ENCODE measurements at places on chromosomes 2 and 18. TPM values are rescaled to one million over a fixed set of nuclear protein-coding genes. Genes with fewer than 3 reads are reported as not detected.

LYG2 gene
- not detected for polyA plus RNA-seq

ASB3 gene
- 29.1 TPM for polyA plus RNA-seq

SCN7A gene
- polyA plus RNA-seq: 7.0 TPM

PROKR1 gene
- polyA plus RNA-seq: not detected

NAT8 gene
- not detected for polyA plus RNA-seq

PDCL3 gene
- polyA plus RNA-seq: 19.2 TPM

ITGB6 gene
- polyA plus RNA-seq: not detected

CCDC88A gene
- 32.5 TPM for polyA plus RNA-seq

CAD gene
- polyA plus RNA-seq: 23.4 TPM

C1D gene
- 45.7 TPM for polyA plus RNA-seq

CAPN14 gene
- 0.09 TPM for polyA plus RNA-seq

GRCh38 chr2:127623388-127624319 lies 22.3 kb upstream of the GPR17 start:
- no peak for DNase-seq

- DNase-seq: no peak
Measured at GRCh38 chr18:79529991-79530390, 134.3 kb downstream of the NFATC1 start.

GRCh38 chr2:24272907-24273306 lies 87.4 kb downstream of the ITSN2 start:
- DNase-seq: no peak

DNA sequence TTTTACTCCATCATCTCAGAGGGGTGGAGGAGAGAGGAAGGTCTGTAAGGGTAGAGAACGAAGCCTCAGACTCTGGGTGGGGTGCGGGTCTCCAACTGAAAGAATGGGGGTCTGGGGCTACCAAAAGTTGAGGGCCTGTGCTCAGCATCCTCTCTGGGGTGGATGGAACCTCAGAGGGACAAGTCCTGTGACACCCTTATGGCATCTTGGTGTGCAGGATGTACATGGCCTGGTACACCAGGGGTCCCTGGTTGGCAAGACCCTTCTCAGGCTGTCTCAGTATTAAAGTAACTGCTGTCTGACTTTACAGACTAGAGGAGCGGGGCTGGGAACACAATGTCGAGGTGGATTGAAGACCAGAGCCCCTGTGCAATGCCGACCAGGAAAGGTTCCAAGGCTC lies 2.3 kb upstream of the SLC4A3 start:
- no peak for DNase-seq

DNA sequence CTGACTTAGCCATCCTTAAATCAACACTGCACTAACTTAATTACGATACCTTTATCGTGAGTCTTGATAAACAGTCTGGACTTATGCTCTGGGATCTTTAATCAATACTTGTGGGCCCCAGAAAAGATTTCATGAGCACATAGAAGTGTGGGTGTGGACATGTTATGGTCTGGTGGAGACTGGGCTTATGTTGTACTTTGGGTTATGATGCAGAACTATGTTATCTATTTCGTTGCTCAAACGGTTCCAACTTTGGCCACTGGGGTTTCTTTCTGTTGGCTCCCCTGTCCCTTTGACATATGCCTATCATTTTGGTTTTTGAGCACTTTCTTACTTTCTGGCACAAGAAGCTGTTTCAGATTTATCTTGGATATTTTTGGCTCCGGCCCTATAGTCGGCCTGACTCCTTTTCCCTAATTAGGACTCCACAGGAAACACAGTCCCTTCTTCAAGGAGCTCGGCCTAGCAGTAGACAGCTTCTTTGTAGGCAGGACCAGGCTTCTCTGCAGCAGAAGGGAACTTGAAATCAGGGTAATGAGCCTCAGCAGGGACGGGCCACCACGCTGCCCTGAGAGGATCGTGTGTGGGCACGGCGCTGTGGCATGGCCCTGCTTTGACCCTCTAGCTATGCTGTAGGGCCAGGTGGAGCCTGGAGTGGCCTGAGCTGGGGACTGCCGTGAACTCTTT lies 54.6 kb upstream of the TXNDC2 start:
- DNase-seq: no peak

GRCh38 chr2:136110526-136110925 lies 7.4 kb downstream of the CXCR4 start:
- DNase-seq: no peak

DNA sequence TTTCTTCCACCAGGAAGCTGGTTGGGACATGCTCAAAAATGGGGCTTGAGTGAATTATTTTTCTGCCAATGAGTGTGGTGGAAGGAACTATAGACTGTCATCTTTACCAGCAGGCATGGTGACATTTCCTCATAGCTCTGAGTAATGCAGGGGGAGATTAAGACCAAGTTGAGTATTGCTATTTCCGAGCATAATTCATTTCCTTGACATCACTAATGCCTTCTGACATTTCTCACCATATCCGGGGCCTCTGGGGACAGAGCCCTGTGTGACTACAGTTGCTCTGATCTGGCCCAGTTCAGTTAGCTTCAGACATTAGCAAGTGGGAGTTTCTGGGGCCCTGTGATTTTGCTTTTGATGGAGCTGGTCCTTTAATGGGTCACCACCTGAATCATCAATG lies 410.4 kb downstream of the MEIS1 start:
- DNase-seq: no peak

DNA sequence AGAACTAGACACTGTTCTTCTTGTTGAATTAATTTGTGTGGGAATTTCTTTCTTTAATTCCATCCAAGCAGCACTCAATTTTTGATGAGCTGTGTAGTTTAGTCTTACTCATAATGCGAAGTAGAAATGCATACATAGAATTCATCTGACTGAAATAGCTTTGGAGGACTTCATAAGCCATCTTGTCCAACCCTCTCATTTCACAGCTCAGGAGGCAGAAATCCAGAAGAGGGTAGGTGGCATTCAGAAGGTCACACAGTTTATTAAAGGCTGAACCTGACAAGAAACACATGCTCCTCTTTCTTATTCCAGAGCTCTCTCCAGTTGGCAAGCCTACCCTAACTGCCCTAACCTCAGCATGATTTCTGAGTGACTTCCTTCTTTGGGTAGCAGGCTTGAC lies 169.2 kb upstream of the NOSTRIN start:
- DNase-seq: no peak

GRCh38 chr2:15642815-15643500 lies 51.3 kb downstream of the DDX1 start:
- no peak for DNase-seq

DNA sequence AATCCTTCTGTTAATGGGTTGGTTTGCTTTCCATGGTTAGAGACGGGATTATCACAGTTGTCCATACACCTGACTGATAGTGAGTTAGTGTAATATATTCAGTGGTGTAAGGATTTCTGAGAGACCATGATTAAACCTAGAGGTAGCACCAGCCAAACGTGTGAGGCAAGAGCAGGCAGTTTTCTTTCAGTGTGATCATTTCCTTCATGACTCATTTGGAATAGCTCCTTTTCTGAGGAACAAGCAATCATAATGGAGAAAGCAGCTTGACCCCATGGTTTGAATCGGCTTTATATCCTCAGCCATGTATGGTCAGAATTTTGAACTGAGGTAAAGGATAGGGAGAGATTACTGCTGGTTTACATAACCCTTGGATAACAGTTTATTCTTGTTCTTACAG lies 2.9 kb downstream of the MXD1 start:
- DNase-seq: peak; percentile 53

- DNase-seq: no peak
Measured at GRCh38 chr2:133413863-133414262, 154.4 kb downstream of the NCKAP5 start.

GRCh38 chr18:48455555-48456478 lies 46.6 kb upstream of the ZBTB7C start:
- peak; percentile 50 for DNase-seq

DNA sequence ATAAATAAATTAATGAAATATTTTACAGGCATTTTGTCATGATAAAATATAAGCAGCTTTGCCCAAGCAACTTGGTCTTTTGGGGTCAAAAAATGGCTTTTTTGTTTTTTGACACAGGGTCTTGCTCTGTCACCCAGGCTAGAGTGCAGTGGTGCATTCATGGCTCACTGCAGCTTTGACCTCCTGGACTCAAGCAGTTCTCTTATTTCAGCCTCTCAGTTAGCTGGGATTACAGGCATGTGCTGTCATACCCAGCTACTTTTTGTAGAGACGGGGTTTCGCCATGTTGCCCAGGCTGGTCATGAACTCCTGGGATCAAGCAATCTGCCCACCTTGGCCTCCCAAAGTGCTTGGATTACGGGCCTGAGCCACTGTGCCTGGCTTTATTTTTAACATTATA lies 51.0 kb downstream of the ABI2 start:
- DNase-seq: no peak

GRCh38 chr2:58553937-58554336 lies 312.8 kb upstream of the FANCL start:
- no peak for DNase-seq

All from AG04450 (cell line).